Heart left ventricle (tissue), 16 donors: ENCODE measurements at places on chromosomes 3 and 15. TPM values are rescaled to one million over a fixed set of nuclear protein-coding genes. Genes with fewer than 3 reads are reported as not detected.

SHC4 gene
- 4.1 TPM for total RNA-seq

ROPN1 gene
- total RNA-seq = 0.50 TPM

DGKG gene
- 32.0 TPM for total RNA-seq

WDR76 gene
- total RNA-seq = 1.1 TPM

PLSCR5 gene
- total RNA-seq = not detected

DNA sequence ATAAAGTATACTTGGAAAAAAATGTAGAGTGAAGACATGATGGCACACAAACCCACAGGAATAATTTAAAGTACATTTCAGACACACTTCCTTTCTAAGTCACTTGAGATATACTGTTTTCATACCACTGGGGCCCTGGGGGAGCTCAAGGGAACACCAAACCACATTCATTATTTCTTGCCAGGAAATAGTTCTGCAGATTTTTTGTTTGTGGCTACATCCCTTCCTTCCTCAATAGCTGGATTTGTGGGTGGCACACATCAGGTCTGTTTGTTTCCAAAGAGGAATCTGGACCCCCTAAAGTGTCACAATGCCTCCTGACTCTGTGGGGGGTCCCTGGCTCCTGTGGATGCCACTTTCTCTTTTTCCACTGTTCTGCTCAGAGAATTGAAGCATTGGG lies 153.5 kb upstream of the COL8A1 start:
- H3K4me3 ChIP-seq = no peak overlapping the region
- no peaks in the 10 kb centered on the region for H3K36me3 ChIP-seq
- no peak for DNase-seq
- no peaks in the 10 kb centered on the region for H3K27me3 ChIP-seq
